ENCODE measurements at places on chromosomes 1 and 21. TPM values are rescaled to one million over a fixed set of nuclear protein-coding genes. Genes with fewer than 3 reads are reported as not detected.
A peak's percentile ranks its signal among the peaks of the same experiment; 100 is the strongest.

DNA sequence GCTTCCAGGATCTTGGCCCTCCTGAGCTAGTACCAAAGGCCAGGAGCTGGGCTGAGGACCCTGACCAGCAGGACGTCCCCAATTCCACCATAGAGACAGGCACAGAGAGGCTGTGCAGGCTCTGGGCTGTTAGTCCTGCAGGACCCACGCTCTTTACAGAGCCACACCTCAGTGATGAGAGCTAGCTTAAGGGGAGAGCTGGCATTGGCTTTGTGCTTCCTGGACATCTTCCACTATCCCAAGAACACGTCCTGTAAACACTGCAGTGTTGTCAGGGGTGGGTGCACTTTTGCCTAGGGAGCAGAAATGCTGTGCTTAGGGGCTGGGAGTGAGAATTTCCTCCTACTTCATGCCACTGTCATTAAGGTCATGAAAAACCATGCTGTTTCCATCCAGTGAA lies 91.7 kb upstream of the EDN2 start:
- H3K36me3 ChIP-seq, result peaks cover 27% of the 10 kb centered on the region
- no peaks in the 10 kb centered on the region for H3K27me3 ChIP-seq
- H3K4me1 ChIP-seq, result peaks cover 6% of the 10 kb centered on the region
- H3K4me3 ChIP-seq, result no peak overlapping the region

RBM34 gene
- 95.1 TPM for total RNA-seq

WDR64 gene
- total RNA-seq, result 0.14 TPM

- H3K36me3 ChIP-seq, result peaks cover 34% of the 10 kb centered on the region
- H3K27me3 ChIP-seq, result no peaks in the 10 kb centered on the region
- peak overlapping the region; percentile 77 for H3K27ac ChIP-seq
- H3K4me3 ChIP-seq, result no peak overlapping the region
- H3K4me1 ChIP-seq, result peaks cover 28% of the 10 kb centered on the region
Observed at GRCh38 chr21:33238565-33239255, 9.0 kb downstream of the IFNAR2 start.

GRCh38 chr1:209729436-209729835 lies 24.8 kb downstream of the HSD11B1 start:
- H3K27me3 ChIP-seq, result no peaks in the 10 kb centered on the region
- no peaks in the 10 kb centered on the region for H3K36me3 ChIP-seq
- H3K4me1 ChIP-seq, result no peaks in the 10 kb centered on the region
- no peak for DNase-seq
- no peak overlapping the region for H3K4me3 ChIP-seq

IL22RA1 gene
- not detected for total RNA-seq

- H3K27me3 ChIP-seq, result no peaks in the 10 kb centered on the region
- no peak overlapping the region for H3K27ac ChIP-seq
- no peak overlapping the region for H3K4me3 ChIP-seq
- H3K4me1 ChIP-seq, result no peaks in the 10 kb centered on the region
- no peaks in the 10 kb centered on the region for H3K36me3 ChIP-seq
- no peak for DNase-seq
Observed at GRCh38 chr1:17878837-17879236, 123.7 kb downstream of the ACTL8 start.

GRCh38 chr1:94382201-94382600 lies 36.0 kb upstream of the ABCD3 start:
- H3K27me3 ChIP-seq, result no peaks in the 10 kb centered on the region
- peak; percentile 55 for DNase-seq
- H3K4me3 ChIP-seq, result no peak overlapping the region
- peak overlapping the region; percentile 78 for H3K27ac ChIP-seq

DNA sequence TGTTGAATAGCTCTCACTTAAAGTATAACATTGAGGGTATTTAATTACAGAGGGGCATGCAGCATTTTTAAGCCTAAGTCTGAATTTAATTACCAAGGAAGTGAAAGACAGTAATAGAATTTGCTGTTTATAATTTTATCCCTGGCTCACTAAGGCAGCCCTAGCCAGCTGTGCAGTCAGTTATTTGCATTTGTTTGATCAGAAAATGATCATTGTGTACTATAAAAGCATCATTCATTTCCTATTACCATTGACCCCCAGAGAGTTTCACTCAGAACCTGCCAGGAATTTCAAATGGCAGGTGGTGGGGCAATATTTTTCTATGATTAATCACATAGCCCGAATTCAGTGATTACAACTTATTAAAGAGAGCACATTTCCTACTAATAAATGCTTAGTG lies 277.1 kb upstream of the KAZN start:
- H3K36me3 ChIP-seq, result no peaks in the 10 kb centered on the region
- H3K4me1 ChIP-seq, result peaks cover 4% of the 10 kb centered on the region
- no peak overlapping the region for H3K4me3 ChIP-seq
- DNase-seq, result no peak
- H3K27me3 ChIP-seq, result no peaks in the 10 kb centered on the region
- H3K27ac ChIP-seq, result peak overlapping the region; percentile 10

FAM229A gene
- total RNA-seq, result 1.6 TPM

DNA sequence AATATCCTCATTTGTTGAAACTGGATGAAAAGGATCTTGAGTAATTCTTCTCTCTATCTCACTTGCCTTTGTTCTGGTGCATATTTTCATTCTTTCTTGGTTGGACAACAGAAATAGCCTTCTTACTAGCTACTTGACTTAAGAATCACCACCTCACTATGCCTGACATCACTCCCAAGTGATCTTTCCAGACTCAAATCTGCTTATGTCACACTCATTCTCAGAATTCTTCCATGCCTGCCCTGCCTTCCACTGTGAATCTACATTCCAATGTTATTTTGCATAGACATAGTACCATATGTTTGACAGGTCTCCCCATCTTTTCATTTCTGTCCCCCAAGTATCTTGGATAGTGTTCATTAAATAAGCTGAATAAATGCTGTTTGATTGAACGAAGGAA lies 78.5 kb upstream of the DPYD start:
- no peaks in the 10 kb centered on the region for H3K36me3 ChIP-seq
- H3K27me3 ChIP-seq, result no peaks in the 10 kb centered on the region
- no peak for DNase-seq
- no peak overlapping the region for H3K27ac ChIP-seq
- no peak overlapping the region for H3K4me3 ChIP-seq

DNA sequence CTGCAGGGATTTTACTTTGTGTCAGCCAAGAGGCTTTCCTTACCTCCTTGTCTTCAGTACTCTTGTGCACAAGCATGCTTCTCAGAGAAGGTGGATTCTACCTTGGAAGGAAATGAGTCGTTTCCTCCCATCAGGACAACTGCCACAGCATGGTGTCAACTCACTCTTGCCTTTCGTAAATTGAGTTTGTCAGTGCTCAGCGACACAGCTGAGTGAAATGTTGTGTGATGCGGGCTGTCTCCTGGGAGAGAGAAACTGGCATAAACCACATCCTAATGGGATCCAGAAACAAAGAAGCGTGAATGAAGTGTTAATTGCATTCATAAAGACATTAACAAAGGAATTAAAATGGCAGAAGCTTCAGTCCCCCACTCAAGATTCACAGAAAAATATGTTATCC lies 51.5 kb upstream of the SLC22A15 start:
- H3K27ac ChIP-seq, result no peak overlapping the region
- no peak overlapping the region for H3K4me3 ChIP-seq
- no peaks in the 10 kb centered on the region for H3K36me3 ChIP-seq
- DNase-seq, result no peak

- H3K4me3 ChIP-seq, result no peak overlapping the region
- no peak for DNase-seq
- H3K27ac ChIP-seq, result no peak overlapping the region
- H3K36me3 ChIP-seq, result no peaks in the 10 kb centered on the region
- H3K27me3 ChIP-seq, result no peaks in the 10 kb centered on the region
Observed at GRCh38 chr1:231936983-231937775, 310.6 kb downstream of the DISC1 start.

FAM78B gene
- total RNA-seq, result 0.28 TPM

SMCP gene
- not detected for total RNA-seq

DNA sequence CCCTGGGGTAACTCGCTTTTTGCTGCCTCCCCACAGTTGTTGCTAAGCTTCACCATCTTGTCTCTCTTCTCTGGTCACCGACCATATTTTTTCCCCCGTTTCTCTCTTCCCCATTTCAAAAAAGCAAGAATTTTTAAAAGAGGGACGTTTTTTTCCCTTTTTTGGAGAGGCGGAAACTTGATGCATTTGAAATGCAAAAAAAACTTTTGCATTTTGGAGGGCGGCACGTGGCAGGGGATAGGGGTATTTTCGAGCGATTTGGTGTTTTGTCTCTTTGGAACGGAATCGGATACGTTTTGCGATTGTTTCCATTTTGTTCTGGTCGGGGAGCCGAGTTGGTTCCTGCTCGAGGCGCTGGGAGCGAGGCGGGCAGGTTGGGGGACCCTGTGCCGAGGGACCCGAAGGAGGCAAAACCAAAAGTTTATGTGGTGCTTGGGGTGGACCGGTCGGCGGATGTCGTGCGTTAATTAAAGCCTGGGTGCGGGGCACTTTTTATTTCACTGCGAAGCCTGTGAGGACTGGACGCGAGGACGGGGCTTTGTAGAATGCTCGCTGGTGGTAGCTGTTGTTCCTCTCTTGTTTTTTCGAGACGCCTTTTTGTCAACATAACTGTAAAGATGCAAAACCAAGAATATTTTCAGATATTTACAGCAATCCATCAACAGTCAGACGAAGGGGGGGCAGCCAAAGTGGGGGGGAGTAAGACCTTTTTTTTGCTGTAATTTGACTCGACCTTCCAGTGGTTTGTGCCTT lies 884 bp downstream of the H3-3A start:
- H3K4me1 ChIP-seq, result peaks cover 20% of the 10 kb centered on the region
- H3K27me3 ChIP-seq, result no peaks in the 10 kb centered on the region

SPATA45 gene
- total RNA-seq, result 0.33 TPM

DNA sequence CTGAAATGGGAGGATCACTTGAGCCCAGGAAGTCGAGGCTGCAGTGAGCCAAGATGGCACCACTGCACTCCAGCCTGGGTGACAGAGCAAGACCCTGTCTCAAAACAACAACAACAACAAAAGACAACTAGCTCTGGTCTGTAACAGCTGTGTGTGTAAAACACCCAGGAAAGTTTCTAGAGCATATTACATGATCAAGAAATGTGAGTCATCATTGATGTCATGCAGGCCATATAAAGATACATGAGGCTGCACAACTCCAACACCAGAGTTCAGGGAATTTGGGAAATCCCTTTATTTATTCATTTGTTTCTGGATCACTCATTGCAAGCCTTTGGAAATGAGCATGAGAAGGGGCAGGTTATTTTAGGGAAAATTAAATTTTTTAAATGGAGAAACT lies 50.3 kb upstream of the CTPS1 start:
- no peak overlapping the region for H3K27ac ChIP-seq
- H3K4me3 ChIP-seq, result no peak overlapping the region
- no peak for DNase-seq
- H3K4me1 ChIP-seq, result no peaks in the 10 kb centered on the region
- no peaks in the 10 kb centered on the region for H3K27me3 ChIP-seq

DNA sequence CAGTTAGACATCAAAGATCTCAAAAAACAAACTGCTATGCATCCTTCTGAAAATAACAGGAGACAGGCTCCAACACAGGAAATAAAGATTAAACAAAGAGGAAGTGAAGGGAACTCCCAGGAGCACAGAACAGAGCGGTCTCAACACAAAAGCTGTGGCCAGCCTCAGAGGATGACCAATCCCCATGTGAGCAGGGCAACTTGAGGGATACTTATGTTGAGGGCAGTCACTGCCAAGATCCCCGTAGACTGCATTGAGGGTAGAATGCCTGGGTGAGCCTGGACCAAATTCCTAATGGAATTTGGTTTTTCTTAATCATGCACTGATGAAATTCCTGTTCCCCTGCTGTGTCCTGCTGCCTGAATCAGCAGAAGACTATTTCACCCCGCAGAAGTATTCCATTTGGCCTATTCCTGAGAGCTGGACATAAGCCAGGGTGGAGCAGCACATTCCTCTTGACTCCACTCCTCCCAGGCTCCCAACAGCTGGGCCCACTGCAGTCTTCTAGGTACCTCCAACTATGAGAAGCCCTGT lies 49.0 kb downstream of the JAK1 start:
- H3K4me1 ChIP-seq, result peaks cover 8% of the 10 kb centered on the region
- no peak overlapping the region for H3K27ac ChIP-seq
- H3K4me3 ChIP-seq, result no peak overlapping the region
- no peaks in the 10 kb centered on the region for H3K36me3 ChIP-seq

- no peaks in the 10 kb centered on the region for H3K4me1 ChIP-seq
- H3K4me3 ChIP-seq, result no peak overlapping the region
- DNase-seq, result no peak
- H3K27me3 ChIP-seq, result no peaks in the 10 kb centered on the region
Observed at GRCh38 chr1:55826381-55827080, 611.4 kb upstream of the USP24 start.

DNA sequence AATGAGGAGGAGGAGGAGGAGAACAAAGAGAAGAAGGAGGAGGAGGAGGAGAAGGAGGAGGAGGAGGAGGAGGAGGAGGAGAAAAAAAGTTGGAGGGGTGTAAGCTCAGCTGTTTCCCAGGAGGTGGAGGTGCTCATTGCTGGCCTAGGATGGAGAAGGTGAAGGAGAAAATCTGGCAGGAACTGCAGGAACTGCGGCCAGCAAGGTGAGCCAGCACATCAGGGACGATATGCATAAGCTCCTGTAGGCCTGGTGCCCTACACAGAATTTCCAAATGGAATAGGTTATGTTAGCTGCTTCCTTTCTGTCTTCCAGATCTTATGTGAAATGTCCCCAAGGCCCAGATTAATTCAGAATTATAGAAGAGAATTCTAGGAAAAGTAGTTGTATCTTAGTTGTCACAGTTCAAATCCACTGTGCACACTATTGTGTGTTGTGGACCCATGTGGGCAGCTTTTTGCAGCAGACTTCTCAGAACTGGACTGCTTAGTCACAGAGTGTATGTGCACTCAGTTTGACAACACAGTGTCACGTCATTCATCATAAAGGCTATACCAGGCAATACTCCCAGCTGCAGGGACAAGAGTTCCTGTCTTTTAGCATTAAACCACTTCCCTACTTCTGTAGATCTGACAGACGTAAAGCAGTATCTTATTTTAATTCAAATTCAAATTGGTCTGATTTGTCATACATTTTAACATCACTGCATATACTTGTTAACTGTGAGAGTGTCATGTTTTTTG lies 303.7 kb downstream of the HLX start:
- no peak for DNase-seq
- no peak overlapping the region for H3K4me3 ChIP-seq
- no peaks in the 10 kb centered on the region for H3K36me3 ChIP-seq
- H3K27ac ChIP-seq, result no peak overlapping the region
- no peaks in the 10 kb centered on the region for H3K27me3 ChIP-seq

BEND5 gene
- total RNA-seq, result 21.8 TPM

DNA sequence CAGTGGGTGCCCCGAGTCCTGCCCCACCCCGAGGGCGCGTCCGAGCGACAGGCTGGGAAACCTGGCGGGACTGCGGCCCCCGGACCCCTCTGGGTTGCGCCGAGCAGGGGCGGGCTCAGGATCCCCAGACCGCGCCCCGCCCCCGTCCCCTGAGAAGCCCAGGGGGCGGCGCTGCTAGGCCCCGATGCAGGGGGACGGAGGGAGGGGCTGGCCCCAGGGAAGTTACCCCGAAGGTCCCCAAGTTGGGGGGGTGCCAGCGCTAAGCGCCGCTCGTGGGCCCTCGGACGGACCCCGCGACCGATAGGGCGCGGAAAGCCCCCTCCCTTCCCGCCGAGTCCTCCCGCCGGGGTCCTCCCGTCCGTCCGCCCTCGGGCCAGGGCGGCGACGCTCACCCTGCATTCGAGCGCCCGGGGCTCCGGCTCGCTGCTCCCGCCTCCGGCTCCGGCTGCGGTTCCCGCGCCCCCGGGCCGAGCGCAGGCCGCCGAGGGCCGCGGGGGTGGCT lies 414 bp downstream of the GPR153 start:
- no peak overlapping the region for H3K27ac ChIP-seq
- peak; percentile 37 for DNase-seq
- no peaks in the 10 kb centered on the region for H3K36me3 ChIP-seq
- peaks cover 13% of the 10 kb centered on the region for H3K4me1 ChIP-seq
- H3K4me3 ChIP-seq, result peak overlapping the region; percentile 71
- peaks cover 52% of the 10 kb centered on the region for H3K27me3 ChIP-seq

NUAK2 gene
- total RNA-seq, result 2.1 TPM
